Heart left ventricle (tissue), 16 donors: ENCODE measurements at places on chromosomes 2 and 18.

DNA sequence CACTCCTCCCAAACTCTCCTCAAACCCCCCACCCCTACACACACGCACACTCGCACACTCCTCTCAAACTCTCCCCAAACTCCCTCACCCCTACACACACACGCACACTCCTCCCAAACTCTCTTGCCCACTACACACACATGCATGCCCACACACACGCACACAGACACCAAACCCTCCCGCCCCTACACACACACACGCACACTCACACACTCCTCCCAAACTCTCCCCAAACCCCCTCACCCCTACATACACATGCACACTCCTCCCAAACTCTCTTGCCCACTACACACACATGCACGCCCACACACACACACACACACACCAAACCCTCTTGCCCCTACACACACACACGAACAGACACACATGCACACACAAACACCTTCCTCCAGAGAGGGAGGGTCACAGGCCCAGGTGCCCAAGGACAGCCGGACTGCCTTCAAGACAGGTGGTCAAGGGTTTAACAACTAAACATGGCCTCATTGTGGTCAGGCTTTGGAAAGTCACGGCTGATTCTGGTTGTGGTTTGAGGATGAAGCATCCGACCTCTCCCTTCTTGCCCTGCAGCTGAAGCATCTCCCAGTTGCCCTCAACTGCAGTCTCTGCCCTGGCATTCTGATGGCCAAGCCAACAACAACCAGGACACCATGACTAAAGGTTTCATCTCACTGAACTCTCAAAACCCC lies 72.3 kb upstream of the SNTG2 start:
- no peak for DNase-seq

DNA sequence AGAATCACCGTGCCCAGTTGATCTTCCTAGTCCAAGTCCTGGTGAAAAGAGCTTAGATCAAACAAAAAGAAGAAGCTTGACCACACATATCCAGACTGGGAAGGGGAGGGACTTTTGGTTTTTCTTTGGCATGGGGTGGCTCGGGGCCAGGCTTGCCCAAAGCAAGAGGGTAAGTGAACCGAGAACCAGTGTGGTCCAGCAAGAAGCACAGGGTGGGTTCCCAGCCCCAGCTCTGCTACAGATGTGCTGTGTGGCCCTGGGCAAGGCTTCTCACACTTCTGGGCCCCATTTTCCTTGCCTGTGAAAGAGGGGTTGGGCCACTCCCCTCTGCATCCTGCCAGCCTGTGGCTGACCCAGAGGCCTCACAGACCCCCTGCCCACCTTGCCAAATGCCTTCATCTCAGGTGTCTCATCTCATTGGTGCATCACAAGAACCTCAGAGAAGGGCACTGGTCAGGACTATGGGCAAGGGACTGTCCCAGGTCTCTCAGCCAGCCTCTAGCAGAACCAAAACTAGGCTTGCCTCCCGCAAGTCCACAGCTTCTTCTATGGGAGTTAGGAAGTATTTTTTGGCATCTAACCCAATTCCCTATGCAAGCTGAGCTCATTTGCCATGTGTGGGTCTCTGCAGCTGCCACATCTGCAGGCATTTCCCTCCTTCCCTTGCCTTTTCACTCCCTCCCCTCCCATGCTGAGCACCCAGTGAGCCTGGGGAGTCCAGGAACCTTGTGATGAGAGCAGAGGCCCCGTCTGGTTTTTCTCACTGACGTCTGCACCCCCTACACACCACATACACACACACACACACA lies 6.9 kb downstream of the ATP6V1B1 start:
- DNase-seq: no peak

- no peak for DNase-seq
Measured at GRCh38 chr2:188979187-188980114, 5.3 kb downstream of the COL3A1 start.

- DNase-seq: no peak
Measured at GRCh38 chr2:46323730-46324129, 26.5 kb downstream of the EPAS1 start.

GRCh38 chr2:195312662-195313061 lies 344.4 kb upstream of the SLC39A10 start:
- DNase-seq: no peak

DNA sequence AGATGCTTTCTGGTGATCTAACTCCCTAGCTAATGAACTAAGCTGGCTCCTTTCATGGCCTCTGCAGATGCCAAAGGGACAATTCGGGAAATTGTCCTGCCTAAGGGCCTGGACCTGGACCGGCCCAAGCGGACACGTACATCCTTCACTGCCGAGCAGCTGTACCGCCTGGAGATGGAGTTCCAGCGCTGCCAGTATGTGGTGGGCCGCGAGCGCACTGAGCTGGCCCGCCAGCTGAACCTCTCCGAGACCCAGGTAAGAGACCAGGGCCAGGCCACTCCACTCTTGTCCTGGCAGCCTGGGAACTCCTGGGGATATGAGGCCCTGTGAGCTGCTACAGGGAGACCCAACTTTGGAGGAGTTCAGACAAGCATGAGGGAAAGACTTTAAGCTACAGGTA lies 14.7 kb upstream of the ATP6V1B1 start:
- no peak for DNase-seq

DNA sequence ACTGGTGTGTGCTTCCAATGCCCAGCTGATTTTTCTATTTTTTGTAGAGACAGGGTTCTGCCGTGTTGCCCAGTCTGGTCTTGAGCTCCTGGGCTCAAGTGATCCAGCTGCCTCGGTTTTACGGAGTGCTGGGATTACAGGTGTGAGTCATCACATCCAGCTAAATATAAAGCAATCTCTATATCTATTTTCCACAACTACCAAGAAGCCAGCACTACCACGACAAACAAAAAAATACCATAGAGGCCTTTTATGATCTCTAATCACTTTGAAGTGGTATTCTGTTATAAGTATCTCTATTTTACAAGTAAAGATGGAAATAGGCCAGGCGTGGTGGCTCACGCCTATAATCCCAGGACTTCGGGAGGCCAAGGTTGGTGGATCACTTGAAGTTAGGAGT lies 34.7 kb downstream of the C2orf74 start:
- no peak for DNase-seq

DNA sequence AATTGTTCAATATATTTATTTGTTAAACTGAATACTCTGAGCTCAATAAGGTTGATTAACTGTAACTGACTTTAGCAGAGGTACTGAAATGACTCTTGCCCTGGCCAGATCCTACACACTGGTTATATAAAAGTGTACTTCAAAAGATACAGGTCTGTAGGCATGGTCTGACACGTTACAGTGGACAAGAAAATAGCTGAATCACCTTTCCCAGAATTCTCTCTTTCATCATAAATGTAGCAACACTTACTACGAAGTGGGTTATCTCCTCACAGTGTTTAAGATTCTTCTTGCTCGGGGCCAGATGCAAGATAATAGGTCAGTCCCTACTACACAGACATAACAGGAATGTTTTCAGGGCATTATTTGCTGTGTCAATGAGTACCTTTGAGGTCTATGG lies 107.0 kb upstream of the ZC3H15 start:
- DNase-seq: no peak

GRCh38 chr18:72871091-72871490 lies 3.3 kb upstream of the NETO1 start:
- DNase-seq: no peak

DNA sequence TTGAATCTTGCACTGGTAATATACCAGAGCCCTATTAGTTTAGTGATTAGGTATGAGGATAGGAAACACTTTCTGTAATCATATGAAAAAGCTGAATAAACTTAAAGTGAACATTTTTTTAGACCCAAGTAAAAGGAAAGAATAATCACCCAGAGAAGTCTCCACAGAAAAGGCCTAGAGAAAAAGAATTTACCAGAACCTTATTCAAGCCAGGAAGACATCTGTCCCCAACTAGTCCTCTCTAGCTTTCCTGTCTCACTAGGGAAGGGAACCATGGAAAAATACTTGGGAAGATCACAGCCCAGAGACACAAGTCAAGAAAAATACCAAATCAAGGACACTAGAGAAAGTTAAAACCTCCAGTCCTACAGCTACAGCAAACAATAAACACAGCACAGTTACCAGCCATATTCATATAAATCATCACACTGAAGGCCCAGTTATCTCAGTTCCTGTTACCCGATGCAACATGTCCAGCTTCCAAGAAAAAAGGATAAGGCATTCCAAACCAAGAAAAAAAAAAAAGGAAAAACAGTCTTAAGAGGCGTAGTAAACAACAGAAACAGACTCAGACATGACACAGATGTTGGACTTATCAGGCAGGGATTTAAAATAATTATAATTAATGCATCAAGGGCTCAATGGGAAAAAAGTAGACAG lies 461.5 kb downstream of the IRS1 start:
- DNase-seq: no peak

GRCh38 chr2:944693-945092 lies 6.0 kb upstream of the SNTG2 start:
- DNase-seq: no peak
